ENCODE measurements at places on chromosomes 16 and 17.

DNA sequence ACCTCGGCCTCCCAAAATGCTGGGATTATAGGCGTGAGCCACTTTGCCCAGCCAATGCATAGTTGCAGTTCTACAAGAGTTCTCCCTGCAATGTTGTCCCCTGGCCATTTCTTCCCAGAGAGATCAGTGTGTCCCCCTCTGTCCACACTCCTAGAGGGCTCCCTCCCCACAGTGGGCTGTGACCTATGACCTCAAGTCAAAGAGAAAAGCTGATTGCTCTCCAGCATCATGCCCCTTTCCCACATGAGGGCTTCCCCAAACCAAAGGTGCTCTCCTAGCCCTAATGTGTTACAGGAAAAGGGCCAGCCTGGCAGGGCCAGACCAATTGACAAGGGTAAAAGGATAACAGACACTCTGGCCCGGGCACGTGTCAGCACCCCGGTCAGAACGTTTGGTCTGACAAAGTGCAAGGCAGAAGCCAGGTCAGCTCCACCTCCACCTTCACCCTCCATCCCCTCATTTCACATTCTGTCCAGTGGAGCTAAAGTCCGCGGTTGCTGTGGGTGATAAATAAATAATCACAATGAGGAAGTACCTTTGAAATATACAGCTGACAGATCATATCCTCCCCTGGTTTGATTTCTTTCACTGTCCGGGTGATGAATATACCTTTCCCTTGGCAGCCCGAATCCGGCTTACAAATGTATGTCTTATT lies 17.8 kb downstream of the TTLL6 start:
- no peak for DNase-seq

GRCh38 chr17:28519236-28519635 lies 13.1 kb downstream of the FOXN1 start:
- DNase-seq, result no peak

- DNase-seq, result no peak
Measured at GRCh38 chr17:4704991-4705390, 1.1 kb upstream of the PELP1 start.

- DNase-seq, result no peak
Measured at GRCh38 chr17:64331366-64331765, 59.3 kb downstream of the PECAM1 start.

DNA sequence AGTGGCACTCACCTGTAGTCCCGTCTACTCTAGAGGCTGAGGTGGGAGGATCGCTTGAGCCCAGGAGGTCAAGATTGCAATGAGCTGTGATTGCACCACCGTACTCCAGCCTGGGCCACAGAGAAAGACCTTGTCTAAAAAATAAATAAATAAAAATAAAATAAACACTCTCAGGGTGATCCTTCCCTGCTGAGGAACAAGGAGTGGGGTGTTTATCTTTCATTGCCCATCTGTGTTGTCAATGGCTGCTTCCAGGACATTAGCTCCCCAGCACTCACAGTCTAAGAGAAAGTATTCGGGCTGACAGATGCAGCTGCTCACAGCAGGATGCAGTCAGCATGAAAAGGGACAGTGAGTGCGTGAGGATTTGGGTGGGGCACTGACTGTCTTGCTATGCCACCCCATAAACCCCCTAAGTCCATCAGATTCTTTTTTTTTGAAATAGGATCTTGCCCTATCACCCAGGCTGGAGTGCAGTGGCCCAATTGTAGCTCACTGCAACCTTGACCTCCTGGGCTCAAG lies 31.3 kb upstream of the RBBP6 start:
- DNase-seq, result no peak

DNA sequence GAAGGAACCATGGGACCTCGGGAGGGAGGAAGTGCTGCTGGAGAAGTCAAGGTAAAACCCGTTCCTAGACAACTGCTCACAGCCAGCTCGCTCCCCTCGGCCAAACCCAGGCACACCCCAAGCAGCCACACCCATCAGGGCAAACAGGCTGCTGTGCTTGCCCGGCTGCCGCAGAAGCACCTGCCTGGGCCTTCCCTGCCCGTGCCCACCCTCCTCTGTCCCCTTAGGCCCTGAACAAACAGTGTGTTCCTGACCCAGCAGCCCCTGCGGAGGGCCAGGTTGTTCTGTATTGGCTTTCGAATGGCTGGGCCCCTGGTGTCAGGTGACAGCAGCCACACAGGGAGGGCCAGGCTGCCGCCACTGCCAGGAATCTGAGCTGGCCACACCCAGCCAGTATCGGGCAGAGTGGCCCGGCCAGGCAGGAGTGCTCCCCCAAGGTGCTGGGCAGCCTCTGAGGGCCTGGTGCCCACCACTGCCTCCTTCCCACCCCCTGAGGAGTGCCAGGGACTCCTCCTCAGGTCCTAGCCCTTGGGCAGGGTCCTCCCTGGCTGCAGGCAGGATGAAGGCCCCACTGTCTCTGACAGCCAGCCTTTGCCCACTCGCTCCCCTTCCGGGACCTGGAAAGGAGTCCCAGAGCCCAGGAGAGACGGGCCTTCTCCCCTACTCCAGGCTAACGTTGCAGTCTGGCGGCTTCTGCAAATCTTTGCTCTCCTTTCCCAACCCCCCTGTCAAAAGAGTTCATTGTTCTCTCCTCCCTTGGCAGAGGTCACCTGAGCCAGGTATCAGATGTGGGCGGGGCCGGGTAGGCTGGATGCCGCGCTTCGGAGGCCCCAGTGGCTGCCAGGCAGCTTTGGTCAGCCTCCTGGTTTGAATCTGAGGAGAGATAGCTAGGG lies 24.0 kb downstream of the LLGL2 start:
- DNase-seq, result no peak

DNA sequence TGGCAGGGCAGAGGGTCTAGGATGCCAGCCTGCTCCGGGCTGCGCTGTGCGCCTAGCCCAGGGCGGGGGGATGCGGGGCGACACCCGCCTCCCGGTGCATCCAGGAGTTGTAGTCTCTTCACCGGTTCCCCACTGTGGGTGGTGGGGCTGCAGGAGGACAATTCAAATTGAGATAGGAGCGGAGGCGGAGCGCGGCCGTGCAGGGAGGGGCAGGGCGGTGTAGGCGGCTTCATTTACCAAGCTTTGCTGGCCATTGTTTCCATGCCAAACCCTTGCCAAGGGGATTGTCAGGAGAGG lies 2047.4 kb downstream of the TP53TG3F start:
- DNase-seq, result no peak

GRCh38 chr16:12289175-12290063 lies 312.9 kb downstream of the SNX29 start:
- no peak for DNase-seq

- no peak for DNase-seq
Measured at GRCh38 chr17:71496552-71496951, 624.3 kb upstream of the SOX9 start.

DNA sequence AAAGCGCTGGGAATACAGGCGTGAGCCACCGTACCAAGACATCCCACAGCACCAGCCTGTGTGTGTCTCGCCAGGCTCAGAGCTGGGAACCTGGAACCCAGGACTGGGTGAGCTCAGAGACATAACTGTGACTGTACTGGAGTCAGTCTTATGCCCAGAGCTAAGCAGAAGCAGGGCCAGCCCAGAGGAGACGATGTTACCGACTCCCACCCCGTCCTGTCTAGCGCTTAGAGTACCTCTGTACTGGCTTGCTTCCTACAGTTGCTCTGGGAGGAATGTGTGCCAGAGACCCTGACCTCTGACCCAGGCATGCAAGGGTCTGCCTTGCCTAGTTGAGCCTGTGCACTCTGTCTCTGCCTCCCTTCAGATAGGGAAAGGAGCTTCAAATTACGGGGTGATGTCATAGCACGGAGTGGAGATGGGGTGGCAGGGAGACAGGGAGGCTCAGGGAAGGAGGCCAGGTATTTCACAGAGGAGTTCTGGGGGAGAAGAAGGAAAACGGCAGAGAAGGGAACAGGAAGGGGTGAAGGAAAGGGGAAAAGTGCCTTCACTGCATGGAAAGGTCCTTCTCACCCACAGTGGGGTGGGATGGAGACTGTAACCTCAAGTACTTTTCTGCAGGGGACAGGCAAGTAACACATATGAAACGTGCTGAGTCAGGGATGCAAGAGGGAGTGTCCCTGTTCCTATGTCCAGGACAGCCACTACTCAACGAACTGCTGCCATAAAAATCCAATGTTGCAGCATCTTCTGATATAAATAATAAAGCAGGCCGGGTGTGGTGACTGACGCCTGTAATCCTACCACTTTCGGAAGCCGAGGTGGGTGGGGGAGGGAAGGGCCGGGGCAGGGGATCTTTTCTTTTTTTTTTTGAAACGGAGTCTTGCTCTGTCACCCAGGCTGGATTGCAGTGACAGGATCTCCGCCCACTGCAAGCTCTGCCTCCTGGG lies 5.8 kb upstream of the ARMC5 start:
- no peak for DNase-seq

- DNase-seq, result no peak
Measured at GRCh38 chr17:81229666-81229920, 6.8 kb upstream of the CEP131 start.

DNA sequence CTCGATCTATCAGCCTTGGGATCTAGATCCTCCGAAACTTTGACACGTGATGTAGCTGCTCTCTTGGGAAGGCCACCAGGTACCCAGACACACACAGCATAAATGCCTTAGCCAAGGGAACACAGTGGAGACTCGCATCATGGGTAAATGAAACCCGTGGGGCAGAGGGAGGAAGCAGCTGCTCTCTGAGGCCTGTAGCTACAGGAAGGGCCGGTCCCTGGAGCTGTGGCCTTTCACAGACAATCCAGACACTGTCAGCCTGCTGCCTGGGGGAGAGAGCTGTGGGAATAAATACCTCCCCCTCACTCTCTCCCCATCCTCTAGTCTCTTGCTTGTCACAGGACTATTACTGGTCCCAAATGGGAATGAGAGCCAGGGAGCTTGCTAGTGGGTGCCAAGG lies 351.2 kb downstream of the UTP18 start:
- no peak for DNase-seq

GRCh38 chr16:81582655-81583441 lies 138.2 kb downstream of the CMIP start:
- DNase-seq, result no peak

DNA sequence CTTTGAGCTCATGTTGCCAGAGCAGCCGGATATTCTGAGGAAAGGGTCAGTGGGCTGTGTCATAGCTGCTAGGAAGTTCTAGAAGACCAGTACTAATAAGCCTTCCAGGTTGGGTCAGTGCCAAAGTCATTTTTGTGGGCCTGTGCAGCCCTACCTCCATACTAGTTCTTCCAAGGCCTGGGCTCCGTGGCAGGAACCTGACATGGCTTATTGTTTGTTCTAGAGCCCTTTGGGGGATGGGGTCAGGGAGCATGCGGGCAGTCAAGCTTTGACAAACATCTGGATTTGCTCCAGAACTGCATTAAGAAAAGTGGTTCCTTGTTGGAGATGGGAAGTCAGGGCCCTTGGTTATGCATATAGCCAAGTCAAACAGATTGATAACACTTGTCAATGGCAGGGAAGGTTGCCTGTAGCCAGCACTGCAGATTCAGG lies 7.6 kb downstream of the ALKBH5 start:
- DNase-seq, result no peak

- DNase-seq, result no peak
Measured at GRCh38 chr16:61590577-61590976, 445.7 kb downstream of the CDH8 start.

GRCh38 chr16:67207249-67208091 lies 8.5 kb downstream of the ELMO3 start:
- DNase-seq, result no peak

- no peak for DNase-seq
Measured at GRCh38 chr17:66610361-66611133, 224.4 kb upstream of the CACNG5 start.

- DNase-seq, result peak; percentile 100
Measured at GRCh38 chr16:30922960-30923535, 324 bp upstream of the FBXL19 start.

GRCh38 chr16:6020162-6020985 lies 922.8 kb upstream of the EEF2KMT start:
- DNase-seq, result peak; percentile 73

- DNase-seq, result no peak
Measured at GRCh38 chr17:9414471-9414870, 161.1 kb downstream of the STX8 start.

DNA sequence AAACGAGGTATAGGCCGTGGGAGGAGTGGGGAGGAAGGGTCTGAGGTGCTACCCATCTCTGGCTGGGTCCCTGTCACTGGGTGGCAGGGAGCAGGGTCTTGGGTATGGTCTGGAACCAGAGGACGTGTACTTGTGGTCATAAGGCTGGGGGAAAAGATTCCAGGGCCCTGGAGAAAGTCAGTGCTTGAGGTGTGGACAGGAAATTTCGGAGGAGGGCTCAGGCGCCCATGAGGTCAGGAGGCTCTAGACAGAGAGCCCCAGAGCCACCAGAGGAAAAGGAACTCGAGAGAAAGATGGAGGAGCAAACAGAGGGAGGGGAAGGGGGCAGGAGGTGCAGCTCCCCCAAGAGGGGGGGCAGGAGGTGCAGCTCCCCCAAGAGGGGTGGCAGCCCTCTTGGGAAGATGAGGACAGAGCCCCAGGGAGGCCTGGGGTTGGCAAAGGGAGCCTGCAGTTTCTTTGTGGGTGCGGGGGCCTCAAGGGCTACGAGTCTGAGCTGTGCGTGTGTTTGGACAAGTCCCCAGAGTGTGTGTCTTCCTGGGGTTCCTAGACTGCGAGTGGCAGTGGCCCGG lies 683 bp upstream of the SLC7A6 start:
- no peak for DNase-seq

GRCh38 chr17:5530265-5531084 lies 44.1 kb downstream of the MIS12 start:
- no peak for DNase-seq

DNA sequence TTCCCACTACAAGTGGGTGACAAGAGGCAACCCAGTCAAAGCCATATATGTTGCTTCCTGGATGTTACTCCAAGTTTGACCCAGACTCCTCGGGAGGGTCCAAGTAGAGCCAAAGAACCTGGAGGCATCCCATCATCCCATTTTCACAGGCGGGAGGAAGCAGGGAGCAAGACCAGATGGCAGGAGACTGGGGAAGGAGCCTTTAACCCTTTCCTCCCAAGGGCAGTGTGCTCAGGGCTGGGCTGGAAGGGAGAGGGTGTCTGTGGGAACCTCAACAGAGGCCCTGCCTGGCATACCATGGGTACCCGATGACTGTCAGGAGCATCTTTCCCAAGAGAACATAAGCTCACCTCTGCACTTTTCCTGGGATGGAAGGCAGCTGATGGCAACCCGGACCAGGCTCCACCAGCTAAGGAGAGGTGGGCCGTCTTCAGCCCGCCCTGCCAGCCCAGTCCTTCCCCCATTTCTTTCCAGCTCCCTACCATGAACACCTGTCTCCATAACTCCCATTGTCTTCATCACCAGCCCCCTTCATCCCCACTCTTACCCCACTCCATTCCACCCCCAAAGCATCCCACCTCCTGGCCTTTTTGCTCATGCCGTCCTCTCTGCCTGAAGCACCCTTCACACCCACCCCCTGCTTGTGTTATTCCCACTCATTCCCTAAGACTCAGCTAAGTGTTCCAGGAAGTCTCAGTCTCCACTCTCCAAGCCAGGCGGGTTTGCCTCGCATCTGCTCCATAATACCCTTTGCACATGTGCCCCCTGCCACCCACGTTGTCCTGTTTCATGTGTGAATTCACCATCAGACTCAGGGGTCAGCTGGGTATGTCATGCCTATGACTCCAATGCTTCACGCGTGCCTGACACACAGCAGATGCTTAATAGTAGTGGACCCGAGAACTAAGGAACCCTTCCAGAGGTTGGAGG lies 5.9 kb upstream of the SLC16A5 start:
- DNase-seq, result no peak

GRCh38 chr16:8044796-8045195 lies 545.5 kb downstream of the TMEM114 start:
- DNase-seq, result no peak

GRCh38 chr17:42773290-42774035 lies at the start of gene VPS25:
Gene VPS25 (plus strand): TSS chr17:42773449. CDS start chr17:42773476, 27 bp downstream.
- DNase-seq, result peak; percentile 89

GRCh38 chr17:16352303-16352666 lies 984 bp downstream of the CENPV start:
- DNase-seq, result peak; percentile 66

GRCh38 chr16:23113185-23113584 lies 36.1 kb downstream of the USP31 start:
- peak; percentile 78 for DNase-seq

Data from G401 (cell line).